ENCODE measurements at places on chromosomes 2 and 18. TPM values are rescaled to one million over a fixed set of nuclear protein-coding genes. Genes with fewer than 3 reads are reported as not detected.

PTPRN gene
- total RNA-seq, result 1.1 TPM

SP140 gene
- total RNA-seq, result not detected

NFU1 gene
- total RNA-seq, result 47.8 TPM

L3MBTL4 gene
- total RNA-seq, result not detected
